Gastroesophageal sphincter (tissue), 4 donors: ENCODE measurements at places on chromosomes 3 and 15. TPM values are rescaled to one million over a fixed set of nuclear protein-coding genes. Genes with fewer than 3 reads are reported as not detected.
A peak's percentile ranks its signal among the peaks of the same experiment; 100 is the strongest.

Gene CCDC54
- total RNA-seq: not detected

DNA sequence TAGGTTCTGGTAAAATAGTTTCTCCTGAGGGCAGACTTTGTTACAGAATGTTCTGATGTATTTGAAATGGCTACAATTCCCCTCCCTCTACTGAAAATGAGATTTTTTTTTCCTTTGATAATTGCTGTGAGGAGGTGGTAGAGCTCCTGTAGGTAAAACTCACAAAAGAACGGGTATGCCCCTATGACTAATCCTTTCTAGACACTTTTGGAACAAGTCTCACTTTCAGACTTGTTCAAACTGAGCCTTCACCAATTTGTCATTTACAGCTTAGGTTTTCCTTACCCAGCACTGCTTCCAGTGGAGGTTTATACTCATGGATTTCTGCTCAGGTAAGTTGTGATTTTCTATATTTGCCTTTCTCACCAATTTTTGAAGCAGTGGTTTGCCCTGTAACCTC, 115.6 kb downstream of the NLGN1 start:
- no peak for ATAC-seq

Gene RTP3
- total RNA-seq: not detected

Gene ADPGK
- 19.7 TPM for total RNA-seq

DNA sequence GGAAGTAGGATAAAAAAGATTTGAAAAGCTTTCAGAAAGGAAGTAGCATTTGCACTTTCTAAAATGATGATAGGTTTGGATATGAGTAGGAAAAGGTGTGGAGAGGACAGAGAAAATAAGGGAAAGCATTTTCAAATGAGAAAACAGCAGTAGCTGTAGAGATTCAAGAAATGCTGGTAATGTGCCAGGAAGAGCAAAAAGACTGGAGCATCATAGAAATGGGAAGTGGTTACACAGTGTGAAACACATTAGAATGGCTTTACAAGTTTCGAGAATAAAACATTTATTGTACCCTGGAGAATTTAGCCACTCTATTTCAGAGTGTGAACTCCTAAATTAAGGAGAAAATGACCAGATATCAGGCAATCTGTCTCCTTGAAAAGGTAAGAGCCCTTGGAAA, 108.3 kb upstream of the CHL1 start:
- no peak for ATAC-seq

DNA sequence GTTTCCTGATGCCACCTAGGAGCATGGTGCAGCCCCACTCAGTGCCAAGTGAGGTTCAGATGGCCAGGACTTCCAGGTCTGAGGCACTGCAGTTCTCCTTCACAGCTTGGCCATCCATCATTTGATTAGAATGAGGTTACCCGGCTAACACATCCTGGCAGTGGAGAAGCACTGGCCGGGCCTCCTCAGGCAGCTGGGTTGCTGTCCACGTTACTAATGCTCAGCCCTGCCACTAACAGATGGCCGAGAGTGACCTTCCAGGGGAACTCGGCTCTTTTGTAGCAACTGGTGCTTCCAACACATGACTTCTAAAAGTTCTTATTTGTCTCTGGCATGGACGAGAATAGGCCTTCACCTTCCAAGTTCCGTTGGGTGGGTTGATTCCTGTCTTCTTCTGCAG, 204.6 kb upstream of the CFAP20DC start:
- no peak for ATAC-seq

DNA sequence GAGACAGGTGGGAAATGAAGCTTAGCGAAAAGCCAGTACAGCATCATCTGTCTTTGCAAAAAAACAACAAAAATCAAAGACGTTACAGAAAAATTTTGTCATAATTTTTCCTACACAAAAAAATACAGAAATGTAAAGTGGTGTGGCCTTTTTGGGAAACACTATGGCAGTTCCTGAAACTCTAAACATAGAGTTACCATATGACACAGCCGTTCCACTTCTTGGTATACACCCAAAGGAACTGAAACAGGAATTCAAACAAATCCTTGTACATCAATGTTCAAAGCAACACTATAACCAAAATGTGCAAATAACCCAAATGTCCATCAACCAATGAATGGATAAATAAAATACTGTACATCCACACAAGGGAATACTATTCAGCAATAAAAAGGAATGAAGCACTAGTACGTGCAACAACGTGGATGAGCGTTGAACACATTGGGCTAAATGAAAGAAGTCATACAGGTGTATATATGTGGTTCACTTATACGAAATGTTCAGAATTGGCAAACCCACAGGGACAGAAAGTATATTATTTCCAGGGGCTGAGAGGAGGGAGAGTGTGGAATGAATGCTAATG, 46.8 kb downstream of the GLB1 start:
- ATAC-seq: no peak

DNA sequence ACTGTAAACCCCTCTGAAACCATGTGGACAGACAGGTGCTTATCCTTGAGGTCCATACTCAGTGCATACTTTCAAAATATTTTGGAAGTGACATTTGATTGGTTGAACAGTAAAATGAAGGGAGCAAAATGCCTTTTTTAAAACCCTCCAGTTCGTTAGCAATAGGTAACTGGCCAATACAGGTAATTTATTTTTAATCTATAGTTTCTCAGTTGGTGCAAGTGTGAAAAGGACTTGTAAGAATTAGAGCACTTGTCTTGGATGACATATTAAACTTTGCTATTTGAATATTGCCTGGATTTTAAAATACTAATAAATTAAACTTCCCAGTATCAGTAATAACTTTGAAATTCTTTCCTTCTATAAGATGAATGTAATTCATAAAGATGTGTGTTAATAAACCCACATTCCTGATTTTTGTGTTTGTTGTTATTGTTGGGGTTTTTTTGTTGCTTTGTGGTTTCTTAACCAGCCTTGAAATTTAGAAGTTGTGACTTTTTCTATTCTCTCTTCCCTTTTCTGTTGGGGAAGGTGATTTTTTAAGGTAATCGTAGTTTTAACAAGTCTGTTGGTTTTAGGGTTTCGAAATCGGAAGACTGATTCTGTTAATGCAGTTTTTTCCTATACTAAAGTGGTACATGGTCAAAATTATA, 90.0 kb downstream of the STT3B start:
- ATAC-seq: no peak

GRCh38 chr3:57586778-57587177, 10.4 kb downstream of the ARF4 start:
- ATAC-seq: no peak

- ATAC-seq: peak; percentile 37
Observed at GRCh38 chr15:25883463-25884259, 20.5 kb upstream of the ATP10A start.
